ENCODE measurements at places on chromosomes 11 and 22.

- DNase-seq, result peak; percentile 82
Observed at GRCh38 chr11:45110562-45110961, 35.9 kb upstream of the PRDM11 start.

DNA sequence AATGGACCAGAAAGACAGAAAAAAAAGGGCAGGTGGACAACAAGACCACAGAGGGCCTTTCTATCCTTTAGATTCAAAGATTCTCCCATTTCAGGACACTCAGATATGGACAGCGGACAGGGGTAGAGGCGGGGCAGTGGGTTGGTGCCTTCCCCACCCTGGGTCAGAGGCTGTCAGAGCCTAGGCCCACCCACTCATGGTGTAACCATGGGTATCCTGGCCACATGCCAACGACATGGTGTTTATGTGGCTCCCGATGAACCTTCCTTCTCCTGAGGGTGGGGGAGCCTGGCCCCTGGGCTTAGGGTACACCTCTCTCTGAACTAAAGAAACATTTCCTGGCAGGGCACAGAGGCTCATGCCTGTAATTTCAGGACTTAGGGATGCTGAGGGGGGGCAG lies 14.3 kb upstream of the P2RY2 start:
- DNase-seq, result peak; percentile 43

DNA sequence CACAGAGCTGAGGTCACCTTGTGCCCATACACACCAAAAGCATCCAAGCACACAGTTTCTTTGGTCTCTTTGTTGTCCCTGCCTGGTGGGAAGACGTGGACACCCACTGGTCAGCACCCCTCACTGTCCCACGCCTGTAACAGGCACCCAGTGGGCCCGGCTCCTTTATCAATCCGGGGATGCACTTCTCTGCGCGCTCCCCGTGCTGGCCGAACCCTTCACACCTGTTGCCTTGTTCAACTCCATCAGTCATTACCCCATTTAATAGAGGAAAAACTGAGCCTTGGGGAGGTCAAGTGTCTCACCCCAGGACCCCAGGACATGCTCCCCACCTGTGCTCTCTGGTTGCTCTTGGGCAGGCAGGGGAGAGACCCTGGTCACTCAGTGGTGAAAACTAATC lies 49.7 kb upstream of the FGF3 start:
- DNase-seq, result no peak

GRCh38 chr22:39898997-39899396 lies 1.9 kb upstream of the GRAP2 start:
- peak; percentile 51 for DNase-seq

DNA sequence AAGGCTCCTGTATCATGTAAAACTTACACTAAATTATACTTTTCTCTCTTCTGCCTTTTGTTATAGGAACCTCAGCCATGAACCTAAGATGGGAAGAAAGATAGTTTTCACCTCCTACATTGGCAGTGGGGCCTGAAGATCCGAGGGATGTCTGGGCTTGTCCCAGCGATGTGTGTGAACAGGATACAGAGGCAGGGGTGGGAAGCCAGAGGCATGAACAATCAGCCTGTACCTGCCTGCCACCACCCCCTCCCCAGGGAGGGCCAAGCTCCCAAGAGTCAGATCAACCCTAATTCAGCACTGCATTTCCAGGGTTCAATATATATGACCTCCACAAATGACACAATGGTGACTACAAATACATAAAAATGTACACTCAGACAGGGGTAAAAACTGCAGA lies 9.4 kb downstream of the KIAA0930 start:
- DNase-seq, result no peak

- DNase-seq, result no peak
Observed at GRCh38 chr11:96026310-96026709, 102.4 kb upstream of the MTMR2 start.

DNA sequence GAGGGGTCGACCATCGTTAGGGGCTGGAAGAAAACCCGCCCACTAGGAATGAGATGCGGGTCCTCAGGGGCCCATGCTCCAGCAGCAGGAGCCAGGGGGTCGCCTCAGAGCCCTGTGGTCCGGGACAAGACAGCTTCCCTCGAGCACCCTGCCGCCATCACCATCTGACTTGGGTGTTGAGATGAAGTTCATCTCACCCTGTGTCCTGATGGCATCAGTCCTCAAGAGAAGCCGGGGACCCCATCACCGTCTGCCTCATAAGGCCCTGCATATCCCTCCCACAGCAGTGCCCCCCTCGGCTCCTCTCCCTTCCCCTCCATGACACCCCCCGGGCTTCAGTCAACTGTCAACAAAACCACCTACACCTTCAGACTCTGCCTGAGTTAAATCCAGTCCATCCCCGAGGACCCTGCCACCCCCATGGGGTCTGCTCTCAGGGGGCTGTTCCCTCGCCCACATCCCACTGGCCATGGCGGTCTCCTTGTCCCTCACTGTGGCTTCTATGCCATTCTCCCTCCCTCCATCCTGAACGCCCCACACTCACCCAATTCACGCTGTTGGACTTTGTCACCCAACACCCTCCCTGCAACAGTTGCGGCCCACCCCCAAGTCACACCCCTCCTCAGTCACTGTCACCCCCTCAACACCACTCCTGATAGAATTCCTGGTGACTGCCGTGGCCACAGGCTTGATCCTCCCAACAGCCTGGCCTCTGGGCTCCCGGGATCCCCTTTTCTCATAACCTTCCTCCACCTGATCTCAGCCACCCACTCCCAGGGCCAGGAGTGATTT lies 87.7 kb upstream of the RTL6 start:
- DNase-seq, result no peak

All from suppressor macrophage treated with lipopolysaccharide for 4 hours (primary cell).